ENCODE measurements at places on chromosomes 16 and 17.
A peak's percentile ranks its signal among the peaks of the same experiment; 100 is the strongest.

GRCh38 chr16:62253966-62254365 lies 217.7 kb upstream of the CDH8 start:
- no peak for DNase-seq

GRCh38 chr17:49676276-49676868 lies 1.5 kb downstream of the SPOP start:
- peak; percentile 89 for DNase-seq

- no peak for DNase-seq
Observed at GRCh38 chr17:3505008-3505407, 29.2 kb downstream of the ASPA start.

DNA sequence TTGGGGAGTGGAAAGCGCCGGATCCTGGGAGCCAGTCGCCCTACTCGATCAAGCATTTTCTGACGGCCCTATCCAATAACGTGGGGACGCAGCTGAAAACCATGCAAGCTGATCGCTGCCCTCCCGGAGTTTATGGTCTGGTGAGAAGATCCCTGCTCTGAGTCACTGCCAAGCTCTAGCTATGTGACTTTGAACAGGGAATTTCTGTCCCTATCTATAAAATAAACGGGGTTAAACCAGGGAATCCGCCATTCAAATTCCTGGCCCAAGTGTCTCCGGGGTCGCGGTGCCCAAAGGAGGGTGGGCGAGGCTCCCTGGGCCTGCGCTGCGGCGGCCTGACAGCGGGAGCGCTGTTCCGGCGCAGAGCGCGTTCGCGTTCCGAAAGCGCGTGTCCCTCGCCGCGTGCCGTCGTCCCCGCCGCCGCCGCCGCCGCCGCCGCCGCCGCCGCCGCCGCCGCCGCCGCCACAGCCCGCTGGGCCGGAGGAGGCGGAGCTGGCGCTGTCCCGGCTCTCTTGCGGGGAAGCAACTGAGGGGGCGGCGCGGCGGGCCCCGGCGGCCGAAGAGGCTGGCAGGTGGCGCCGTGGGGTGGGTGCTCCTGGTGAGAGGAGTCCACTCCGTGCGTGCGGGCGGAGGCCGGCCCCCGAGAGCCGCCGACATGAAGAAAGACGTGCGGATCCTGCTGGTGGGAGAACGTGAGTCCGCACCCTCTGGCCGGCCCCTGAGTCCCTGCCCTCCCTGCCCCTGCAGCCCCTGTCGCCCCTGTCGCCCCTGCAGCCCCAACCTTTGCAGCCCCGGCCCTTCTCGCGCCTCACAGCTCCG lies at the start of gene RHOT1:
TSS of gene RHOT1 (plus strand) at position 465 of the 819 bp plus-strand sequence. CDS start at position 656, 191 bp downstream.
- peak; percentile 93 for DNase-seq

DNA sequence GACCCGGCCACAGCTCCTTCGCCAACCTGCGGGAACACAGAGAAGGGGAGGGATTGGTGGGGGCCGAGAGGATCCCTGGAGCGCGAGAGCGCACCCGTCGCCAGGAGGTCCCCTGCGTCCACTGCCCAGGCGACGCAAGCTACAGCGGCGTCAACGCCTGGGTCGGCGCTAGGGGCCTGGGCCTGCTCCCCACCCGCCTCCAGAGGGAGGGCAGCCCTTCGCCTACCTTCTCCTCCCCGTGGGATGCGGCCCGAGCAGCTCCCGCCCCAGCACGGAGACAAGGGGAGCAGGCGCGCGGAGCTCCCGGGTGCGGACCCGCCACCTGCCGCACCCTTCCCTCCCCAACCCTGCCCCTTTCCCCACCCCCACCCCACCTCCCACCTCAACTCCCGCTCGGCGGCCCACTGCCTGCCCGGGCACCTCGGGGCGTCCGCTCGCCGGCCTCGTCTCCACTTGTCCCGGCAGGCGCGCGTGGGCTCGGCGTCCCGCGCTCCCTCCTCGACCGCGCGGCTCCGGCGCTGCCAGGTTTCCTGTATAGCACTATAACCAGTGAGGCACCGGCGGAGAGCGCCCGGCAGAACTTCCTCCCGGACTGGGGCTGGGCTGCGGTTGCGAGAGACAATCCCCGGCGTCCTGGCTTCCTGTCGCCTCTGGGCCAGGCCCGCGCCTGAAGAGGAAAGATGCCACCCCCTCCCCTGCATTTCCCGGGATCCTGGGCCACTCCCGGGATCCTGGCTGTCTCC lies 119.1 kb upstream of the SMURF2 start:
- peak; percentile 42 for DNase-seq

DNA sequence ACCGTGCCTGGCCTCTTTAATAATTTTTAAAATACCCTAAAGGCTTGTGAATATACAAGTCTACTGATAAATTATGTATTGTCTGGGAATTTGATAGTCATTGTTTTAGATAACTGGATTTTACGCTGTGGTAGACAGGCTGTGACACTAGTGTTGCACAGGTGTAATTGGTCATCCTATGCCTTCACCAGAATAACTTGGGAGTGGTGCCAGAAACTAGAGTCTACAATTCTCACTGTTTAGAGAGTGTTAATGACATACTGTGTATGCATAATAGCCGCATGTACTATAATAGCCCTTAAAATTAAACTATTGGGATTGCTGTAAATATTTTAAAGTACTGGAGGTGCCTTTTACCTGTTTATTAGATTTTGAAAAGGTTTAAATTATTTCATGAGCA lies 11.4 kb downstream of the CNEP1R1 start:
- no peak for DNase-seq

DNA sequence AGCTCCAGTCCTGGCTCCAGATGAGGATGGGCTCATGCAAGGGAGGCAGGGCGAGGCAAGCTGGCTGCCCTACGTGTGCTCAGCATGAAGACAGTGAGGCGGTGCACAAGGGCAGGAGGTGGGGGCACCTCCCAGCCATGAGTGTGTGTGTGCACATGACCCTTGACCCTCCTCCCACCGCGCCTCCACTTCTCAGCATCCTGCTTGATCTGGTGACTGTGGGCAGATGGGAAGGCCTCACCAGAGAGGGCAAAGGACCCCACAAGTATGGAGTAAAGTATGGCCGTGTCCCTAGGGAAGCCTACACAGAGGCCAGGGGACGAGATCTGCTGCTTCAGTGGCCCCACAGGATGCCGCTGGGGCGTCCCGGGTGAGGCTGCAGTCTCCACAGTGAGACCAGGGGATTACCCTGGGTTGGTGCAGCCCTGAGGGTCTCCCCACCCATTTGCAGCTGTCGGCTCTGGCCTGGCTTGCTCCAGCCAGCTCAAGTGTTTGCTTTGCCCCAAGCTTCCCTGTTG lies 7.9 kb upstream of the RNF222 start:
- no peak for DNase-seq

DNA sequence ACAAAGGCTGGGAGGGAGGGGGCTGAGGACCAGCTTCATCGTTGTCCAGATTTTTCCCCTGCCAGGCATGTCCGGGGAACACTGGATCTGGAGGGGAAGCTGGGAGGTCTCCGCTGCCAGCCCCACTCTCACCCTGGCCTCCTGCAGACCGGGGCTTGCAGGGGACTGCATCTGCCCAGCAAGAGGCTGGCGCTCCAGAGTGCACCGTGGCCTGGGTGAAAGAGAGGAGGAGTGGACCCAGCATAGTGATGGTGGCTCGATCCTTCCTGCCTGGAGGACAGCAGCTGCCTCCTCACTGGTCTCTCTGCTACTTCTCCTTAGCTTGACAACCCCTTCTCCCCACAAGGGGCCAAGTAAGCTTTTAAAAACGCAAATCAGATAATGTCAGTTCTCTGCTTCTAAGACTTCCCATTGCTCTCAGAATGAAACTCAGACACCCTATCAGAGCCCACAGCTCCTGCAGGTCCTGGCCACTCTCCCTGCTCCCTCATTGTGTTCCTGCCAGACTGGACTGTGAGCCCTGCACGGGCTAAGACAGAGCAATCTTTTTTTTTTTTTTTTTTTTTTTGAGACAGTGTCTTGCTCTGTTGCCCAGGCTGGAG lies 15.0 kb downstream of the CPNE2 start:
- DNase-seq = peak; percentile 51

DNA sequence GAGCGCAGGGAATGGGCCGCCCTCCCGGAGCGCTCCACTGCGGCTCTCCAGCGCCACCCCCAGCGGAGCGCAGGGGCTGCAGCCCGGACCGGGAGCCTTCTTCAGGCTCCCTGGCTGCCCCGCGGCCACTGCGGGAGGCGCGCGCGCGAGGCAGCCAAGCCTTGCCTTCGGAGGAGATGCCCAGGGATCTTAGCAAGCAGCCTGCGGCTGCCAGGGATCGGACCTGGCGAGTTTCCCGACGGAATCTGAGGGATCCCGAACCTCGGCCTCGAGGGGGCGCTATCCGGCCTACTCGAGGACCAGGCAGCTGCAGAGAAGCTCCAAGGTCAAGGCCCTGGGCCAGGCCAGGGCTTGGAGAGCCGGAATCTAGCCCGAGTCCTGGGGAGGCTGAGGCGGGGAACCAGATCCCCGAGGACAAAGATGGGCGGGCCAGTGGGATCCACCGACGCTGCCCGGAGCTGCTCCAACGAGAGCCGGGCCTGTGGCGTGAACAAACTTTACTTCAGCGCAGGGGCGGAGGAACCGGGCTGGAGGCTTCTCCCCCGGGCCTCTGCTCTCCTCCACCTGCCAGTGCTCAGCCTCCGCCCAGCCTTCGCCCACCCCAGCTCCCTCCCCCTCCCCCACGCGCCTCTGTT lies at the start of gene IRX6:
TSS of gene IRX6 (plus strand) at position 567 of the 635 bp plus-strand sequence. CDS start 889 bp downstream, outside the sequence.
- no peak for DNase-seq

DNA sequence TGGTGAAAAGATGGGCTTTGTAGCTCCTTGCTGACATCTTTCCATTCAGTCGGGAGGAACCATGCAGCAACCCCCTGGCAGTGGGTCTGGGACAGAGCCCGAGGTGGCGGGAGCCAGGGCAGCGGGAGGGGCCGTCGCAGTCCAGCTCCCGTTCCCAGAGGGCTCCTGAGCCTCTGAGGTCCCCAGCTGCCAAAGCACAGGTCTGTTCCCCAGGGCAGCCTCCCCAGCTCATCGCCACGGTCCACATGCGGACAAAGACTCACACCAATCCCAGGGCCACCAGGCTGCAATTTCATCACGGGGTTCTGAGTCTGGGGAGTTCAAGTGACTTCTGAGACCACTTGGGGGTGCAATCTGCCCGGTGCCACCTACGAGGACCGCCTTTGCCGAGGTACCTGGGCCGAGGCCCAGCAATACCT lies 196.0 kb downstream of the RBFOX3 start:
- no peak for DNase-seq
